ENCODE measurements at places on chromosomes 4 and X.

DNA sequence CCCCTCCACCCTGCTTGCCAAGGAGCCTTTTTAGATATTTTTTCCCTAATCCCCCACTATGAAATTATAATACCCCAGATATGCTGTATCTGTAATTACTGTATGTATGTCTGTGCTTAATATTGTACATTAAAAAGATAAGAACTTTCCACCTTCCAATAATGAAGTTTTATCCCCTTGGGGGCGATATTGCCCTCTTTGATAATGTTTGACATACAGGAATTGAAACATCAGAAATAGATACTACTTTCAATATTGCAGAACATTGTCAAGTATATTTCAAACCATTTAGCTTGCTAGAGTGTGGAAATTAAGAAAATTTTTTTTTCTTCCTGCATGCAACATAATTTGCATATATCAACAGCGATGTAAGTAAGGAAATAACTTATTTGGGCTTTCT lies 58.9 kb downstream of the NAF1 start:
- DNase-seq = no peak

GRCh38 chrX:133609166-133609565 lies 193.9 kb upstream of the GPC4 start:
- no peak for DNase-seq

GRCh38 chr4:163694385-163694784 lies 199.9 kb downstream of the TMA16 start:
- peak; percentile 10 for DNase-seq

GRCh38 chr4:68249434-68249833 lies 3.9 kb upstream of the TMPRSS11B start:
- DNase-seq = no peak

DNA sequence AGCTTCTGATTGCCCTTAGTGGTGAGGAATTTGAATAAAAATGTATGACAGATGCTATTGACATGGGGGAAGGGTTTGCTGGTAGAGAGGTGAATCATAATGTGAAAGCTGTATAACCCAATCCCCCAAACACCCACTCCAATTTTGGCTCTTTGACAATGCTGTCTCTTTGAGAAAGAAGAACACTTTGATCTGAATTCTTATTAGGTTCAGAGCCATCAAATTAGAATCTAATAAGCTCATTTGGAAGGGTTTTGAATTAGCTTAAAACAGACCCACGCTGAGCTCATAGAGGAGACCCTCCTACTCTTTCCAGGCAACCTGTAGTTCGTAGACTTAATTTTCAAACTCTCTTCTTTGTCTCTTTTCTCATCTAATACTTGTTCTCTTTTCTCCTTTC lies 416.6 kb upstream of the ARX start:
- DNase-seq = no peak
